Effector memory CD4-positive, alpha-beta T cell (primary cell): ENCODE measurements at places on chromosomes 16 and 17.

- no peak for DNase-seq
Measured at GRCh38 chr17:76480632-76481031, 13.2 kb downstream of the AANAT start.

GRCh38 chr16:4509420-4509819 is 29.2 kb downstream of the CDIP1 start:
- no peak for DNase-seq

GRCh38 chr16:23500862-23501225 is 9.4 kb downstream of the GGA2 start:
- no peak for DNase-seq

DNA sequence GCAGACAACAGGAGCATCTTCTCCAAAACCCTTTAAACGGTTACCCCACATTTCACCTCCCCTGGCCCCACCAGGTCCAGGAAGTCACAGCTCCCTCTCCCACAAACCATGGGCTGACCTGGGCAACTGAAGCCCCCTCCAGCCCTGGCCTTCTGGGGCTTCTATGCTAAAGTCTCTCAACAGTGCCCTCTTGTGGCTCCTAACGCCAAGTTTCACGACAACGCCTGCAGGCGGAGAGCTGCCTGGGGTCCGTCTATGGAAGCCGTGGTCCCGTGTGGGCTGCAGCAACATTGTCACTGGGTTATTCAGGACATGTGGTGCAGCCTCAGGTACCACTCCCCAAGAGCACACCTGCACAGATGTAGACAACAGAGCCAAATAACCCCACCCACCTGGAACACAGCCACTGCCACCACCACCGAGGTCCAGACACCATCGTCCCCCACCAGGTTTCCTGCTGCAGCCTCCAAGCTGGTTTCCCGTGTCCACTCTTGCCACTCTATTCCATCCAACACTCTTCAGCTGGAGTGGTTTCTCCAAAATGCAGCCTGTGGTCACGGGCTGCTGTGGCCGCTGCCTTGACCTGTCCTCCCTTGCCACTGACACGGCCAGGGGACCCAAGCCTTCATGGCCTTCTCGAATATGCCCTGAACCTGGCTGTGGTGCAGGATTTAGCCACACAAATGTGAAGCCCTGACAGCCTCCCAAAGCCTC is 19.1 kb downstream of the C16orf95 start:
- no peak for DNase-seq

DNA sequence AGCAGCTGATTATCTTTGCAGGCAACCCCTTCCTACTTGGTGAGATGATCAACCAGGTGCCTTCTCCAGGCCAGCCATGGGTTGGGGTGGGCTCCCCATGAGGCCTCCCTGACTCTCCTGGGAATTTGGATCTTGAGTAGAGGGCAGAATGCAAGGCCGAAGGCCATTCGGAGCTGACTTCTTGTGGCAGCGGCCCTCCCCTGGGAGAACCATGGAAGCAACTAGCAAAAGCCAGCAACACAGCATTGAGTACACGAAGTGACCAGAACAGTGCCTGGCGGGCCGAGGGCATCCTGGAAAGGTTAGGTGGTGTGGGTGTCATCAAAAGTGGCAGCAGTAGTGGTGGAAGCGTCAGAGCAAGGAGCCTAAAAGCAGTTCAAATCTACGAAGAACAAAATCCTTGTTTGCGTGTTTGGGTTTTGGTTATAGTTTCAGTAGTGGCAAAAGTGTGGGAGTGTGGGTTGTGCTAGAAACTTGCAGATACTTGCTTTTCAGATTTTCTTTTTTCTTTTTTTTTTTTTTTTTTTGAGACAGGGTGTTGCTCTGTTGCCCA is 2.0 kb upstream of the ALDH3A1 start:
- DNase-seq: no peak

DNA sequence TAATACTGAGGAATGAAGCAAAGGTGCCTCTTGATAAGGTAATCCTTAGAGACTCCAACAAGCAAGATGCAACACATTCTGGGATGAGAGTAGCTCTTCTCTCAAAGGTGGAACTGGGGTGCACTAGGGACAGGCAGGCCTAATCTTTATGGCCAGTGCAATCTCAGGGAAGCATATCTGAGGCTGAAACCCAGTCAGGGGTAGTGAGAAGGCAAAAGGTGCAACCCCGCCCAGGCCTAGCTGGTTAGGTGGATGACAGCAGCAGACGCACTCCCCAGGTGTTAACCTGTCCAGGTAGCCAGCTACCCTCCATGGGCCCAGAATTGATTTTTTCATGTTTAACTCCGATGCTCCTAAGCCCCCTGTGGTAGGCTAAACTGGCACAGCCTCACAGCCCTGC is 9.9 kb upstream of the SLC46A1 start:
- DNase-seq: no peak

GRCh38 chr17:9329251-9329921 is 246.2 kb downstream of the STX8 start:
- DNase-seq: no peak

GRCh38 chr17:52145476-52145875 is 13.0 kb downstream of the CA10 start:
- DNase-seq: no peak

DNA sequence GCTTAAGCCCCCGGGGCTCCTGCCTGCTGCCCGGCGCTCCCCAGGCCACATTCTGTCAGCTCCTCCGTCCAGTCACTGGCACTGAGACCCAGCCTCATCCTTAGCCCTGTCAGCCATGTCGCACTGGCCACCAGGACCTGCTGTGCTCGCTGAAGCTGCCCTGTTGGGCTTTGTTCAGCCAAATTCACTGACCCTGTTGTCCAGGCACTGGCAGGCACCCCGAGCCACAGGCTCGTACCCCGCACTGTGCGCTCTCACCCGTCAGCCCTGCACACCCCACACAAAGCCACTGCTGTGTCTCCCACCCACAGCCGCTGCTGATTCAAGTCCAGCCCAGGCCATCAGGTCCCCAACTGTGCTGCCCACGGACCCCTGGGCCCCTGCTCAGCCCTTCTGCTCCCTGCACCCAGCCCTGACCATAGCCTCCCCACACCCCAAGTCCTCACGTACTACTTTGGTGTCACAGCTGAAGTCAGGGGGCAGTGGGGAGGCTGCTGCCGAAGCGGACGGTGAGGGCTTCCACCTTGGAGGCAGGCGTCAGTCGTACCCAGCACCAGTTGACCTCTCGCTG is 131.5 kb upstream of the CHMP6 start:
- no peak for DNase-seq

DNA sequence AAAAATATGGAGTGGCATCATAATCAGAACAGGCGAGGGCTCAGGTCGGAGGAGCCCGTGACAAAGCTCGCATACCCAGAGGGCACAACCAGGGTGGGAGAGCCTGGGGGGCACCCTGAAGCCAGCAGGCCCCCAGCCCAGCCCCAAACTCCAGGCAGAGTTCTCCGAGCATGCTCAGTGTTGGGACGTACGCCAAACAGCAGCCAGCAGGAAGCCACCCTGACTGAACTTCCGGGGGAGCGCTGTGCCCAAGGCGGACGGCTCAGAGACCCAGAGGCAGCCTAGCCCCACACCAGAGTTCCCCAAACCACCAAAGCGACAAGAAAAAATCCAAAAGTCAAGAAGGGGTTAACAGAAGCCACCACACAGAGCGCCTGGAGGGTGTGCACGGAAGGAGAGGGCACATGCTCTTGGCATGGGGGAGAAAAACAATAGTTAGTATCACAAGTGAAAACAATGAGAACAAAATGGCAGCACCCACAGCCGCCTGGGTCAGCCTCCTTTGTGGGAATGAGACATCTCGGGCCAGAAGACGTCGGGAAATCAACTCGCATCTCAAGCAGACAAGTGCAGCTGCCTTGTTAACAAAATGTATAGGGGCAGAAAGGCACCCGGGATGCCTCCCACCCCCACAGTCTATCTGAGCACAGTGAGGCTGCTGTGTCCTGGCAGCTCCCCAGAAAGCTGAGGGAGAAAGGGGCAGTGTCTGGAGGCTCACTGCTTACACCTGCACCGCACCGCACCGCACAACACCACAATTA is 11.9 kb downstream of the EXOC7 start:
- DNase-seq: no peak

GRCh38 chr17:29342158-29342765 is 47.9 kb upstream of the TAOK1 start:
- no peak for DNase-seq

DNA sequence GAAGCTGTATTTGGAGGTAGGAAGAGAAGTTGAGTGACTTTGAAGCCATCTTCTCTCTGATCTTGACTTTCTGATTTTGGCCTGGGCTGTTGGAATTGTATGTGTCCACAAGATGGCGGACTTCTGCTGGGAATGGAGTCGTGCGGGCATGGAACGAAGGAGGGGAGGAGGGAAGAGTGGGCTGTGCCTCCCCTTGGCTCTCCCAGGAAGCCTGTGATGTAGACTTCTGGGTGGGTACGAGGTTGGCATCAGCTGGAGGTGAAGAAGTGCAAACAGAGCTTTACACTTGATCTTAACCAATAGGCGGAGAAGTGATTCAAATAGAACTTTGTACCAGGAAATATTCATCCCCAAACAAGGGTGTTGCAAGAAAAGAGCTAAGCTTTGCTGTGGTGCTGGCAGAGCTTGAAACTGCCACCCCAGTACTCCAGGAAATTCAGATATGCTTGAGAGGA is 7.4 kb upstream of the TMEM220 start:
- DNase-seq: no peak

DNA sequence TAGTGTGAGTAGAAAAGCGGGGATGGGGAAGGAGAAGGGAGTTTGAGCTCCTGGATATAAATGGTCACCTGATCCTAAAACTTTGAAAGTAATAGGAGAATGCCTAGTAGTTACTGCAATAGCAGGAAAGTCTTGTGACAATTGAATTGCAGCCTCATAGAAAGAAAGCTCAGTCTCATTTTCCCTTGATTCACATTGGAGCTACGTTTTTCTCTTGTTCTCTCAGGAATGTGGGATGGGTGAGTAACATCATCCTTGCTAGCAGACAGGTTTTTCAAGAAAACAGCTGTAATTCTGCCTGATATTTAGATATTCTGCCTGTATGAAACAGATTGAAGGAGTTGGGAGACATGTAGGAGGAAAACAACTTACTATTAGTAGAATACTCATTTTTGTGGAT is 25.3 kb downstream of the SF3B3 start:
- DNase-seq: no peak

DNA sequence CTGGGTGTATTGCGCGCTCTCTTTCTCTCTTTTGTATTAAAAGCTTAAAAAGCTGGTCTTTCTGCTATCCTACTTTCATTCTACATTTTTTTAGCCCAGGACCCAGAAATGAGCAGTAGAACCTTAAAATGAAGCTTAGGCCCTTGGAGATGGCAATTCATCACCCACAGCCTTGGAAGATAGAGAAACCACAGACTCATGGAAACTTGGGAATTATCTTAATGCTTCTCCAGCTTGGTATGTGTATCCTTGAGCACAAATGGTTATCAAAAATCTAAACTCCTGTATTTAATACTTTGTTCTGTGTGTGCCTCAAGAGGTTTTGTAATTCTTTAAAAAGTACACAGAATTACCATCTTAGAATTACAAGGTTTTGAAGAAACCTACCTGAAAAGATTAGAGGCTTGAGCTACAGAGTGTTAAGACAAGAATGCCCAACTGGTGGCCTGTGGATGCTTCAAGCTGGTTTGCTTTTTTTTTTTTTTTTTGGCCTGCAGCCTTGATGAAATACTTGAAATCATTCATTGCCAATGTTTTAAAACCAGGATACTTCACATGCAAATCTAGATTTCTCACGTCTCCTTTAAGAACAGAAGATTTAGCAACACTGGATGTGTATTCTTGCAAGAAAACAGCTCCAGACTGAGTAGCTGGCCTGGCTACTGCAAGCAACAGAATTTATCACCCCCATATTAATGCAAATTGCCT is 105.0 kb downstream of the XYLT1 start:
- no peak for DNase-seq

GRCh38 chr16:27425961-27426360 is 24.0 kb downstream of the IL21R start:
- DNase-seq: no peak

DNA sequence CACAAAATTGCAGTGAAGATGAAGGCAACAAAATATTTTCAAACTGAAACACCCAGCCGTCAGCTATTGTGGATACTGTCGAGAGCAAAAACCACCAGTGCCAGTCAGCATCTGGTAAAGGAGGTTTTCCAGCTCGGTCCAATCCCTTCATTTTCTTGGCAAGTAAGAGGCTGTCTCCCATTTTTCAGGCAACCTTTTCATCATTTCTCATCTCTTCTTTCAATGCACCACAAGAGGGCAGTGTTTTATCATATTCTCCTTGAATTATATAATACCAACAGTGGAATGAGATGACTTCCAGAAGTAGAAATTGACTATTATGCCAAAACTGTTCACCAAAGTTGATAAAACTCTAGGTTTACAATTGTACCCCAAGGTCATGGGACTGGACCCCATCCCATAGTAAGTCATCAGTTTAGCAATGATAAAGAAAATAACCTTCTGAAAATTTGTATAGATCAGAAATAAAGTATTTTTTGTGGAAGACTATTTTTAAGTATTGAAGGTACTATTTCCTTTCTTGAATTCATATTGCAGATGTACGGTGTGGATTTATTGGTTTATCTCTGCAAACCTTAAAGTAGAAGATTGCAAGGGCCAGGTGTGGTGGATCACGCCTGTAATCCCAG is 16.8 kb downstream of the NQO1 start:
- DNase-seq: no peak

DNA sequence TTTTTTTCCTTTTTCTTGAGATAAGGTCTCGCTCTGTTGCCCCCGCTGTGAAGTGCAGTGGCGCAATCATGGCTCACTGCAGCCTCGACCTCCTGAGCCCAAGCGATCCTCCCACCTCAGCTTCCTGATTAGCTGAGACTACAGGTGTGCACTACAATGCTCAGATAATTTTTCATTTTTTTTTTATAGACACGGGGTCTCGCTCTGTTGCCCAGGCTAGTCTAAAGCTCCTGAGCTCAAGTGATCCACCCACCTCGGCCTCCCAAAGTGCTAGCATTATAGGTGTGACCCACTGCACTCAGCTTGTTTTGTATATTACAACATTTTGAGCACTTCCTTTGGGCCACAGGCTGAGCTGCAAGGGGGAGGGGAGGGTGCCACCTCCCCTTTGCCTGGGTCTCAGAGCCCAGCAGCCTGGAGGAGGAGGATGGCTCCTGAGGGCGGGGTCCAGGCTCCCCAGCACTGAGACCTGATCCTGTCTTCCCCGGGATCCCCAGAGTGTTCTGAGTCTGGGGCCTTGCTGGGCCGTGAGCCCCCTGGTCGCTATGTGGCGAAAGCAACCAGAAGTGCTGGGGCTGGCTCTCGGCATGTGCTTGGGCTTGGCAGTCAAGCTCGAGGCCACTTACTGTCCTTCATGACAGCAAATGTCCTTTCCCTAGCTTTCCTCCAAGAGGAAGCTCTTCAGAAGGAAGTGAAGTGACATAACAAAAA is 8.1 kb downstream of the DEF8 start:
- DNase-seq: no peak
